GM13977 (cell line): ENCODE measurements at places on chromosomes 5 and 9.

- DNase-seq = no peak
Observed at GRCh38 chr5:139138809-139139208, 59.4 kb downstream of the SIL1 start.

- DNase-seq = no peak
Observed at GRCh38 chr5:95317687-95318086, 32.8 kb upstream of the MCTP1 start.

GRCh38 chr5:143860211-143860610 lies 48.2 kb downstream of the HMHB1 start:
- DNase-seq = no peak

GRCh38 chr9:4324513-4324912 lies 24.6 kb upstream of the GLIS3 start:
- no peak for DNase-seq

- no peak for DNase-seq
Observed at GRCh38 chr5:114686356-114686755, 324.5 kb downstream of the KCNN2 start.

DNA sequence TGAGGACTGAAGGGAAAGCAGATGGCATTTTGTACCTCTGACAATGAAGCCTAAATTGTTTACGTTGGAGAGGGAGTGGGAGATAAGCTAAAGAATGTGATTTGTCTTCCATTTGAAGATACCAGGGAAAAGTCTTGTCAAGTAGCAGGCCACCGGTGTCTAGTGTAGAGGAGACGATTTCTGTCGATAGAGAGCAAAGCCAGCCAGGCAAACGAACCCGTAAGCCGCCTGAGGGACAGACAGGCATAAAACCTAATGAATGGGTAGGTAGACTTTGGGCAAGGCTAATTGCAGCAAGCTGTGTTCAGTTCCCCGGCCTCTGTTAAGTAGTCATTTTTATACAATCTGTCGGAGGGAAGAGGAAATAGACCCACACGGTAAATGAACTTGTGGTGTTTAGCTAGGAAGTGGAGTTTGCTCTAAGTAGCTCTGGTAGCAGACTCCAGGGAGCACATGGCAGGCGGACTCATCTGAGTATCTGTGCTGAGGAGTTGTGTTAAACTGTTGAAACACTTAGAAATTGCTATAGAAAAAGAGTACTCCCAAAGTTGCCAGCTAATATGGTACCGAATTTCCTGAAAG lies 28.8 kb downstream of the SMARCA2 start:
- DNase-seq = no peak
